ENCODE measurements at places on chromosomes 7 and 10.

GRCh38 chr7:81688622-81689411 is 81.0 kb downstream of the HGF start:
- no peak for DNase-seq

- DNase-seq: no peak
Observed at GRCh38 chr10:44771233-44771995, 139.7 kb upstream of the TMEM72 start.

DNA sequence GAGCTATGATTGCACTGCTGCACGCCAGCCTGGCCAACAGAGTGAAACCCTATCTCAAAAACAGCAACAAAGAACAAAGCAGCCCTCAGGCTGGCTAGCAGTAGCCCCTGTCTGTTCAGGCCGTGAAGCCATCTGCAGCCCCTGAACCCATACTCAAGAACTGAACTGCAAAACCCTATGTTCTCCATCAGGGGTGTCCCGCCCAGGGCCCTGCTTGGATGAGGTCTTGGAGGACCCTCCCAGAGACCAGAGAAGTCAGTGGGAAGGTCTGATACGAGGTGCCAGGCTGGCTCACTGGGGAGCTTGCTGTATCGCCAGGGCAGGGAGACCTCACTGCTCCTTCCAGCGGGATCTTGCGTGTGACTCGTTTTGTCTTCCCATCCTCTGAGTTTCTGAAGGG is 39.3 kb downstream of the RBM17 start:
- no peak for DNase-seq

- DNase-seq: no peak
Observed at GRCh38 chr7:67916571-67917436, 920.2 kb downstream of the TYW1 start.

DNA sequence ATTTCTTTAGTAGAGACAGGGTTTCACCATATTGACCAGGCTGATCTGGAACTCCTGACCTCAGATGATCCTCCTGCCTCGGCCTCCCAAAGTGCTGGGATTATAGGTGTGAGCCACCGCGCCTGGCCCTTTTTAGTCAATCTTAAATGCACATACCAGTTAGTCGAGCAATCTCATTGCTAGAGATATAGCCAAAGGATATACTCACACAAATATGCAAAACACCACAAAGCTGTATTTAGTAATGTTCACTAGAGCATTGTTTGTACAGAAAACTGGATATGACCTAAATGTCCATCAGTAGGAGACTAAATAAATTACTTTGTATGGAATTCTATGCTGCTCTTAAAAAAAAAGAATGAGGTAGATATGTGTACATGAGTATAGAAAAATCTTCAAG is 24.5 kb upstream of the IL6 start:
- no peak for DNase-seq

- DNase-seq: peak; percentile 65
Observed at GRCh38 chr10:28367929-28368484, 65.1 kb upstream of the MPP7 start.

- DNase-seq: no peak
Observed at GRCh38 chr7:24703296-24703695, 54.0 kb downstream of the GSDME start.

- no peak for DNase-seq
Observed at GRCh38 chr10:43234471-43235041, 32.3 kb downstream of the RASGEF1A start.

DNA sequence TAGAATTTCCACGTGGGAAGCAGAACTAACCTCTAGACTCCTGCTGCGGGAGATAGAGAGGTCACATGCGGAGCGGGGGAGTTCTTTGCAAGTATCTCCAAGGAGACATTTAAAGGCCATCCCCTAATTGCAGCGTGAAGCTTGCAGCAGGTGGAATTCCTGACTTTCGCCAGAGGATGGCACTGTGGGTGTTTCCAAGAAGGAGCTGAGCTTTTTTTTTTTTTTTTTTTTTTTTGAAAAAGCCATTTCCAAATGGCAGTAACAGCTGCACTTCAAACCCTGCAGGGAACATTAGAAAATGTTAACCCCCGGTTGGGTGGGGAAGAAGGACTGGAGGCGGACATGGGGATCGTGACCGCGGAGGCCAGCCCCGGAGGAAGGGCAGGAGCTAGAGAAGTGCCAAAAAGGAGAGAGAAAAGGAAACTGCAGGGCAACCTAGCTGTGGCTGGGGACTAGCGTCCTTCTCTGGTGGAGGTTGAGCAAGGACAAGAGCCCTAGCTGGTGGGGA is 487.7 kb downstream of the TYW1 start:
- peak; percentile 8 for DNase-seq

DNA sequence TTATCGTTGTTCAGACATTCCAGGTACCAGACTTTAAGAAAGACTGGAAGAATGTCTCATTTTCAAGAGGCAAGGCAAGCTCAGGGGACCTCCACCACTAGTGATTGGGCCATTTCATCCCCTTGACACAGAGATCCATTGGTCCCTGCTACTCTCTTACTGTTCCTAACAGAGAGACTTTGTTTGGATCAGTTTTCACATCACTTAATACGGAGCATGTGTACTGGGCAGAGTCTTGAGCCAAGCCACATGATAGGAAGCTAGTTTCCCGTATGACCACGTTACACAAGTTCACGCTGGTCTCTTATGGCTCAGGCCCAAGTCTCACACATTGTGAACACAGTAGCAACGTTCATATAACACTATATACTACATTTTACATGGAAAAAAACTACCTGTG is 269.9 kb downstream of the BAMBI start:
- DNase-seq: no peak

GRCh38 chr7:156656598-156656997 is 16.0 kb downstream of the RNF32 start:
- DNase-seq: no peak

DNA sequence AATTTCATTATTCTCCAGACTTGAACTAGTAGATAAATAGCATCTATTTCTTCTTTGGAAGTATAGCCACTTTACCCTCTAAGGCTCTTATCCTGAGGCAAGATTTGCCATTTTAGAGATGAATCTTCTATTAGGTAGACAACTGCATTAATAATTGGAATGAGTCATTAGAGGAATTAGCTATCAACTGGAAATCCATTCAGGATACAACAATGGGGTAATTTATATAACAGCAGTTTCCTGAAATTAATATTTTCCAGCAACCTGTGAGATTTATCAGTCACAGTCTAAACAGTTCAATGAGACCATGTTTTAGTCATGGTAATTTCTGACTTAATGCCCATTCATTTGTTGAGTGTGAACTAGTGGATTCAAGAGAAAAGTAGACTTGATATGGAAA is 928.6 kb upstream of the MBL2 start:
- DNase-seq: no peak

DNA sequence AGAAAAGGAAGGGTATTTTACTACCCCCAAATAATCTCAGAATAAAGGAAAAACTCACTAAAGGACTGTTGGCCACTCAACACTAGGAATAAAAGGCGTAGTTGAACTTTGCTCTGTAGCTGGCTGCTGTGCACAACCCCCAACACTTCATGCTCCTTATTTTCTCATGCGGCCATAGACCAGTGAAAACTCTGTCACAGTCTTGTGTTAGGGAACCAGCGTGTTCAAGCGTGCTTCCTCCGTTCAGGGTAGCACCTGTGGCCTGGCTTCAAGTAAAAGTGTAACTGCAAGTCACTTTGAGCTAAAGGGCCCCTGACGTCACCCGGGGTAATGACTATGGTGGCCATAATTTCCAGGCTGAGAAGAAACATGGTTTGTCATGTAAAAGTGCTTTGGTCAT is 27.0 kb downstream of the BLNK start:
- DNase-seq: no peak

DNA sequence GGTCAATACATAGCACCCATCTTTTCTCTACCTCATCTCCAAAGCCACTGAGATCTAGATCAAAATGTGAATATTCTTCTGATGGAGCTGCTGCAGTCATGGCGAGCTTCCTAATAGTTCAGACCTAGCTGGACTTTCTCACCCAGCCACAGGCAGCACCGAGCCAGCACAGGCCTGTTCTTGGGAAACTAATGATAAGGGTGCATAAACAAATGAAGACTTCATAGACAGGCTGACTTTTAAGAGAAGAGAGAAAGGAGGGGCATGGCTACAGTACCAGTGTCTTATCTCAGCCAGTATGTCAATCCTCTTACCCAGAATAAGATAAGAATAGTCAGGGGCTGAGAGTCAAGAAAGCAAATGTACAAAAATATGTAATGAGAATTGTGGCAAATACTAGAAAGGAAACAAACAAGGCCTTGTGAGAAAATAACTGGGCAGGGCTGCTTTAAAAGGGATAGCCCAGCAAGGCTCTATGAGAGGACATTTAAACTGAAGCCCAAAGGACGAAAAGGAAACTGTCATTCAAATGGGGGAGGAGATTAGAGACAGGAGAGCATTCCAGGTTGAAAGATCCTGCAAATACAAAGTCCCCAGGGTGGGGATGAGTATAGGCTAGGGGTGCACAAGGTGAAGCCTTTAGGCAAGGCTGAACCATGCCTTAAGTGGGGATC is 21.8 kb upstream of the CDK14 start:
- DNase-seq: no peak

DNA sequence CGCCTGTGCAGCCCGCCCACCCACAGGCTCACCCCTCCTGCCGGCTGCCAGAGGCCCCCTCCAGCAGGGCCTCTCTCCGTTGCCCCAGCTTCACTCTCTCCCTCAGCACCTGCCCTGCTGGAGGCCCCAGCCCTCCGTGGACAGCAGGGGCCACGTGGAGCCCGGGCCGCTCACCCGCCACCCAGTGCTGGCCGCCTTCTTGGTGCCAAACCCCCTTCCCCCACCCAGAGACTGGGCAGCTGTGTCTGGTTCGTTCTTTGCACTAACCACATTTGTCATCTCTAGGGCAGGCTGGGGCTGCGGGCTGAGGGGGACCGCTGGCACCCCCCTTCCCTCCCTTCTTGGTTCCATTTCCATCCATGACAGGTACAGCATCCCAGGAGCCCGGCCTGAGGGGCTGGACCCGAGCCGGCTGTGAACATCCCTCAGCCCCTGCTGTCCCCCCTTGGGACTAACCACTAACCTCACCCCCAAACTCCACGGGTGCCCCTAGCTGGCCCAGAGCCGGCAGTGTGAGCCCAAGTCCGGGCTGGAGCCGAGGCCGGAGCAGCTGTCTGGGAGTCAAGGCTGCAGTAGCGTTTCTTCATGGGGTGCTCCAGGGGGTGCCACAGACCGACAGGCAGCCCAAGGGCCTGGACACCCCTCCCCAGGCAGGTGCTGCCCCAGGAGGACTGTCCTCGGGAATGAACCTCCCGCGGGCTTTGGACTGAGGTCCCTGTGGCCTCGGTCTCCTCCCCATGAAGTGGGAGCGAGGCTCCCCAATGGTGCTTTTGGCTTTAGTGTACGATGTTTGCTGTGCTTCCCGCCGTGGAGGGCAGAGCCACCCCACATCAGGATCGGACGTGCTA is 25.5 kb upstream of the AMZ1 start:
- no peak for DNase-seq

- DNase-seq: no peak
Observed at GRCh38 chr7:66781408-66782090, 41.0 kb downstream of the RABGEF1 start.

GRCh38 chr7:64494912-64495461 is 67.9 kb downstream of the ZNF680 start:
- no peak for DNase-seq

- no peak for DNase-seq
Observed at GRCh38 chr10:29647478-29647877, 12.7 kb upstream of the SVIL start.

DNA sequence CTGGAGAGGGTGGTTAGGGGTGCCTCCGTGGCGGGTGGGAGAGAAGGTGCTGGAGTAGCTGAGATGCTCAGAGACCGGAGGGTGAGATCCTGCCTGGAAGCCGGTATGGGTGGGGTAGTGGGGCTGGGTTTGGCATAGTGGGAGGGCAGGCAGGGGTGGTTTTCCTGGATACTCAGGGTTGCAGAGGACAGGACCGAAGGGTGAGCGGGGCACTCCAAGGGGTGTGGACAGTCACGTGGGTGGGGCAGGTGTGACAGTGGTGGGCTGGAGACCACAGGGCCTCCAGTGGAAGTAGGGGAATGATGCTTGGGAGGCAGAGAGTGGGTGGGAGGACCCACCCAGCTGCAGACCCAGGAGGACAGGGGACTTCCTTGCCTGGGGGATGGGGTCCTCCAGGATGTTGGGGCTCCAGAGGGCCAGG is 1.9 kb downstream of the SCART1 start:
- DNase-seq: no peak

DNA sequence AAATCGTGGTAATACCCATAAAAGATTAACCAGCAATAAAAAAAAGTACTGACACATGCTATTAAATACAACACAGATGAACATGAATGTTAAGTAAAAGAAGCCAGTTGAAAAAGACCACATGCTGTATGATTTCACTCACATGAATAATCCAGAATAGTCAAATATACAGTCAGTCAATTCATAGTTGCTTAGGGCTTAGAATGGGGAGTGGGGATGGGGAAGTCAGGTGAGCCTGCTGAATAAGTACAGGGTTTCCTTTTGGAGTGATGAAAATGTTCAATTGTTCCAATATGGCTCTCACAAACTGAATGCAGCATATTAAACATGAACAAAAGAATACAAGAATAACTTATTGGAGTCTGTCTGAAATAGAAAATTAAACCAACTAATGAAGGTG is 1.8 kb downstream of the COA1 start:
- no peak for DNase-seq

DNA sequence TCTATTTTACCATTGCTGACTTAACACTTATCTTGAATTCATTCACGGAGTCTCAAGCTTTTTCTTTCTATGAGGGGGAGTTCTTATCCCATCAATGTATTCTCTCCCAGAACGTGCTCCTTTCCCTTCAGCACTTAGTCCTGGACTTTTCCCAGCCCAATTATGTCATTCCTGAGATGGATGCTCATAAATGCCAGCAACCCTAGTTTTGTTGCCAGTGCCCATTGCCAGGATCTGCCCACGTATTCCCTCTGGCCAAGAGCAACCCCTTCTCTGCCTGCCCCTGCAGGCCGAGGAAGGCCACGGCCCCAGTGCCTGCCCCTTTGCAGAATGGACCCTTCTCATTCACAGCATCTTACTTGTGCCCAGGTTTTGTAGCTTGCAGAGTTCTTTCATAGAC is 67.4 kb upstream of the PPP1R3C start:
- DNase-seq: no peak

DNA sequence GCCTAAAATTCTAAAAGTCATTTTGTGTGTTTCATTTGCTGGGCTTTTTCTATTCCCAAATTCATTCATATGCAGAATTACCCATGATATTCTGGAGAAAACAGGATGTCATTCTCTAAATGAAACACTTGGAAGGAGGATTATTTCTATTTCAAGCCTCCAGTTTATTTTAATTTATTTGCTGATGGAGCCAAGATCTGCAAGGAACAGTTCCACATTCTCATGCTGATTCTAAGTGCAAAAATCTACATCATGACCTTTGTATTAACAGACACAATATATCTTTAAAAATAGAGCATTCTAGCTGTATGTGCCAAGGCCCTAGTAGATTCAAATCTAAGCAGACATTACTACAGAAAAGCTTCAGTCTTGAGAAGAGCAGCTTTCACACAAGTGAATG is 51.3 kb upstream of the KCND2 start:
- no peak for DNase-seq

- DNase-seq: no peak
Observed at GRCh38 chr10:63256009-63256773, 123.1 kb downstream of the NRBF2 start.

DNA sequence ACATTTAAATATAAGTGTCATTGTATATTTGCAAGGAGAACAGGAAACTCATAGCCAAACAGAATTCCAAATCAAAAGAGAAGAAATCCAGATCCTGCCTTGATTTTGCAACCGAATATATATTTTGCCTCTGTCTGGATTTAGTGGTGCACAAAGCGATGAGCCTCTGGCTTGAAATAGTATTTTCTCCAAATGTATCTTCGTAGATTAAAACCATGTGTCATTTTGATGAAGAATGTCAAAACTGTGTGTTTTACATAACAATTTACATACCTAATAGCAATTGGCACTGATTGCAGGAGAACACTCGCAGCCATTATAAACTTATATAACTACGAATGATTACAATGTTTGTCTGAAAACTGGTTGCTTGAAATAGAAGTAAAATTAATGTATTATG is 156.4 kb downstream of the ARID5B start:
- no peak for DNase-seq
